ENCODE measurements at places on chromosomes 5 and 9. TPM values are rescaled to one million over a fixed set of nuclear protein-coding genes. Genes with fewer than 3 reads are reported as not detected.

The PCDHB5 gene
- total RNA-seq: 8.0 TPM

The GIN1 gene
- total RNA-seq: 9.2 TPM

The PDGFRB gene
- 97.8 TPM for total RNA-seq

The SYK gene
- 42.9 TPM for total RNA-seq

The DIPK1B gene
- total RNA-seq: 8.8 TPM

The CCDC152 gene
- total RNA-seq: 2.3 TPM

The REXO4 gene
- 27.5 TPM for total RNA-seq

The PTGES gene
- total RNA-seq: 5.0 TPM
